Stimulated activated CD4-positive, alpha-beta T cell treated with anti-CD3 and anti-CD28 coated beads, Interleukin-15, amount 100 ng/mL, for 1 hour (primary cell): ENCODE measurements at places on chromosomes 5 and 9.

DNA sequence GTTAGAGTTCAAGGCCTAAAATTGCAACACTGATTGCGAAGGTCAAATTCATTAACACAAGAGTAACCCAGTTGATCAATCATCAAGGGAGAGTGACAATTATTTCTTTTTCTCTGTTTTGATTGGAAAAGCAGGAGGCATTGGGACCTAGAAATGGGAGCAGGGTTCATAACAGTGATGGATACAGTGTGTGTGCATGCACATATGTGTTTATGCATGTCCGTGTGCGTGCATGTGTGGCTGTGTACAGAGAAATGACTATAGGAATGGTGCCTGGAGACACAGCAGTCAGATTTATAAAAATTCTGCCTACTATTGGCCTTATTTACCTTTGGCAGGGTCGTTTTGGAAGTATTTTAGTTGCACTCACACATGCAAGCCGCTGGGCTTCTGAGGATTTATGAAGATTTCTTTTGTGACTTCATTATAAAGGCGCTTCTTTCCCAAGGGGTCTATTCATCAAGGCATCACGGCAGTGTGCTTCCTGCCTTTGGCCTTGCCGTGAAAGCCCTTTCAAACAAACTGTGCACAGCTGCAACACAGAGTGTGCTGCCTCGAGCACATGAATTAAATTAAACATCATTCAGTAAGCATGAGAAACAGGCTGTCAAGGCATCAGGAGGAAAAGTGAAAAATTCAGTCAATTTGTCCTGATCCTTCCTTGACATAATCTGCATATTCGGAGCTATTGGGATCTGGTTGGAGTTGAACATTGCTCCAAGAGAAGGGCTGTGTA is 122.8 kb upstream of the PUM3 start:
- DNase-seq = no peak

GRCh38 chr5:132001647-132002561 is 9.6 kb downstream of the ACSL6 start:
- no peak for DNase-seq

- DNase-seq = no peak
Observed at GRCh38 chr9:1388216-1388615, 338.1 kb downstream of the DMRT2 start.

- DNase-seq = no peak
Observed at GRCh38 chr9:68685770-68686169, 19.3 kb upstream of the PIP5K1B start.

GRCh38 chr5:42779083-42779482 is 22.5 kb downstream of the CCDC152 start:
- no peak for DNase-seq

DNA sequence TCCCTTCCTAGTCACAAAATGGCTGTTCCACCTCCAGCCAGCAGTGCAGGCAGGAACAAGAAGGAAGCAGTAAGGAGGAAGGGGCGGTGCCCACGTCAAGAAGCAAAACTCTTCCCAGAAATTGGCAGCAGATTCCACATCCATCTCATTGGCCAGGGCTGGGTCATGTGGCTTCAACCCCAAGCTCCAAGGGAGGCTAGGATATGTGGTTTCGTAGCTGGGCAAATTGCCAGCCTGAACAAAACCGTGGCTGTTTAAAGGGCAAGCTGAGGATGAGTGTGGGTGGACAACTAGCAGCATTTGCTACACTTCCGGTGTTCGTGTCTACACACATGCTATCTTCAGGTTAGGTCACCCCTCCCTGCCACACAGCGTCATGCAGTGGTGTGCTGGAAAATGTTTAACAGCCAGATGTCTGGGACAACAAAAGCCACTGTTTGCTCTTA is 92.1 kb upstream of the MAP1B start:
- no peak for DNase-seq
